Left cardiac atrium (tissue), 4 donors: ENCODE measurements at places on chromosomes 13 and 19.

DNA sequence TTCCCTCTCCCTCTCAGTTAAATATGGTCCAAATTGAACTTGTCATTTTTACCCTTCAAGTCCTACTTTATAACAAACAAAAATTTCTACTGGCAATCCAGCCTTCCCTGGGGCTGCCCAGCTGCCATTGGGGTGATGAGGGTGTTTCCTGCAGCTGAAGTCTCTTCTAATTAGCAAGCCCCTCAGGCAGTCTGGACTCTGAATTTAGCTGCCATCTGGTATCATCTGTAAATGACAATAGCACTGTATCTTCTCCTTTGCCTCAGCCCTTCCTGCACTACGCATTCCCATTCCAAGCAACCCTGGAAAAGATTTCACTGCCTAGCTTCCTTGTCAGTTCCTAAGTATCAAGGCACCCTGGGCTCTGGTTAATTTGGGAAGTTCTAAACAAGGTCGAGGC lies 331.1 kb upstream of the KLF12 start:
- no peak for DNase-seq

DNA sequence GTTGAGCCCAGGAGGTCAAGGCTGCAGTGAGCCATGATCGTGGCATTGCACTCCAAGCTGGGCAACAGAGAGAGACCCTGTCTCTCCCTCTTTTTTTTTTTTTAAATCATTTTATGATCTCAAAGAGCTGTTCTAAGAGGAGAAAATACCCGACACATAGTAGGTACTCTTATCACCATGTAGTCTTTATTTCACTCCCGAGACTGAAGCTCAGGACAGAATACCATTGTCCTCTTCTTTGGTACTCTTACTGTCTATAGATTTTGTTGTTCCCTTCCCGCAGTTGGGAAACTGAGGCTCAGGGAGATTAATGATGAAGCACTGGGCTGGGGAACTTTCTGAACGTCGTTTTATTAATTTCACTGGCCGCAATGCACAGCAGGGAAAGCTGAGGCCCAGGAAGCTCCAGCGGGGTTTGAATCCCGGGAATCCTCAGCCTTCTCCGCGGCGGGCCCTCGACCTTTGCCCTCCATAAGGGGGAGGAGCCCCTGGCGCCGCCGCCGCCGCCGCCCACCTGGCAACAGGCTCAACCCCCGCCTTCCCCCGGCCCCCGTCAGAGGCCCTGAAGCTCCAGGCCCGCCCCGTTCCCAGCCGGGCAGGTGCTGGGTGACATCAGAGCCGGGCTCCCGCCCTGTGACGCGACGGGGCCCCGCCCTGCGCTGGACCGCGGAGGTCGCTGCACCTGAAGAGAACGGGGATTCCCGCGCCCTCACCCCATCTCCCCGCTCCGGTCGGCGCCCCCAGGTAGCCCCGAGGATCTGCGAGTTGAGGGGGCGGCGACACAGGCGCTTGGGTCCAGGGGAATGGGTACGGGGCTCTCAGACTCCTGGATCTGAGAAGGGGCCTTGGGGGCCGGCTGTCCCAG lies 1.6 kb downstream of the MYH14 start:
- DNase-seq, result peak; percentile 66

GRCh38 chr13:92807353-92807752 lies 419.3 kb upstream of the GPC6 start:
- DNase-seq, result no peak

DNA sequence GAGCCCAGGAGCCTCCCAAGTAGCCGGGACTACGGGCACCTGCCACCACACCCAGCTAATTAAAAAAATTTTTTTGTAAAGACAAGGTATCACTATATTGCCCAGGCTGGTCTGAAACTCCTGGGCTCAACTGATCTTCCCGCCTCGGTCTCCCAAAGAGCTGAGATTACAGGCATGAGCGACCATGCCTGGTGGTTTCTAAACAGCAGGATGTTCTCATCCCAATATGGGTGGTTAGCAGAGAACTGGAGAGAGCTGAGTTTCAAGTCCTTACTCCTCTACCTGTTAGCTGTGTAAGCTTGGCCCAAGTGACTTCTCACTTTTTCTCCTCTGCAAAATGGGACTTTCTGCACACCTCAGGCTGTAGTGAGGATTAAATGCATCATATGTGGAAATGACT lies 8.0 kb downstream of the TMEM91 start:
- DNase-seq, result no peak

DNA sequence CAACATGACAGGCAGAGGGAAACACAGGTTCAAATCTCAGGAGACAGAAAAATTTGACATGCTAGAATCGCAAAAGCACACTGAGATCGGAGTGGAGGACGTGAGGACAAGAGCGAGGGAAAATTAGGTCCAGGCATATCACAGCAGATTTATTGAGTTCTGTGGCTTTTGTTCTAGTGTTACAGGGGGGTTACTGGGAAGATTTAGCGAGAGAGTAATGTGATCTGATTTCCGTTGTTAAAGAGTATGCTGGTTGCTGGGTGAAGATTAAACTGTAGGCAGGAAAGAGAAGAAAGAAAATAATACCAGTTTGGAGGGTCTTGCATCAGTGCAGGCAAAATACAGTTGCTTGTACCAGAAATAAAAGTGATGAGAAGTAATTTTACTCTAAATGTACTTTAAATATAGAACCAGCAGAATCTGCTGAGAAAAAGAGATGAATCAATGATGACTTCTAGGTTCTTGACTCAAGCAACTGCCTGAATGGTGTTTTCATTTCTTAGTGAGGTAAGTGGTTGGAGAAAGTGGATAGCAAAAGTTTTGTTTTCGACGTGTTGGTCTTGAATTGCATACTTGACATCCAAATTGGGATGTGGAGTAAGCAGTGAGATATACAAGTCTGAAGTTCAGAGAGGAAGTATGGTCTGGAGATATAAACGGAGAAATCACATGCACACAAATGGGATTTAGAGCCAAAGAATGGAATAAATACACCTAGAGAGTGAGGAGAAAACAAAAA lies 35.7 kb downstream of the UFM1 start:
- DNase-seq, result no peak

DNA sequence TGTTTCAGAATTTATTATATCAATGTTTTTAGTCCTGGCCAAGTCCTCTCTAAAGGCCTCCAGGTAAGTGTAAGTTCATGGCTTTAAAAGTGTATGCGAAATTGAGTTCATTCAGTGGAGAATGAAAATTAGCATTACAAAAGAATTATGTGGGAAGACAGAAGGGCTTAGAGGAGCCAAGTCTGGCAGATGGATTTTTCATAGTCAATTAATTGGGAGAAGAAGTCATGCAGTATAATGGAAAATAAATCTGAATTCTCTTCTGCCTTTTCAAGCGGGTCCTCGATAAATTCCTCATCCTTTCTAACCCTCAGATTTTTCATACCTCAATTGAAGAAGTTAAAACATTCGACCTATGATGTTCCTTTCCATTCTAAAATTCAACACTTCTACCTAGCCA lies 394.2 kb downstream of the ITGBL1 start:
- no peak for DNase-seq

- no peak for DNase-seq
These were observed 12.4 kb upstream of the TMEM255B start for GRCh38 chr13:113746671-113747070.

DNA sequence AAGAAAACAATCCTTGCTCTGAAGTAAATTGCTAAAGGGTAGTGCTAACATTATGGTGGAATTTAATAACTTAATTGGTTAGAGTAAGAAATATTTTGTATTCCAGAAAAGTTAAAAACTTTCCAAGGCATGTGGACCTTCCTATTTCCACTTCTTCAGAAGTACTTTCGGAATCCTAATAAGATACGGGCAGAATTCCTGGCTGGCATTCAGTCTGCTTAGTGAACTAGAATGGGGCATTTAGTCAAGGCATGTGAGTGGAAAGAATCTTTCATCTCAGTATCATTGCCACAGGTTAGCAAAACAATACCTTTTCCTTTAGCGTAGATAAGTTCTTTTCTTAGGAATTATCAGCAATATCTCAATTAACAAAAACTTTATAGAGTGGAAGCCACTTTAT lies 85.1 kb downstream of the TNFRSF19 start:
- no peak for DNase-seq

DNA sequence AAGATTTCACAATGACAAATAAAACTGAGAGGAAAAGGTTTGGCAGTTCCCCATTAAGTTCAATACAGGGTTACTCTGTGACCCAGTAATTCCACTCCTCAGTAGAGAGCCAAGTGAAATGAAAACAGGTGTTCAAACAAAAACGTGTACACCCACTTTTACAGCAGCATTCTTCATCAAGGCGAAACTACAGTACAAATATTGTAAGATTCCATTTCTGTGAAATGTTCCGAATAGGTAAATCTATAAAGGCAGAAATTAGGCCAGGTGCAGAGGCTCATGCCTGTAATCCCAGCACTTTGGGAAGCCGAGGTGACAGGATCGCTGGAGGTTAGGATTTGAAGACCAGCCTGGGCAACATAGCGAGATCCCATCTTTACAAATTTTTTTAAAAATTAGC lies 8.9 kb upstream of the GDF15 start:
- no peak for DNase-seq

GRCh38 chr13:38415233-38415632 lies 65.6 kb downstream of the UFM1 start:
- DNase-seq, result no peak

DNA sequence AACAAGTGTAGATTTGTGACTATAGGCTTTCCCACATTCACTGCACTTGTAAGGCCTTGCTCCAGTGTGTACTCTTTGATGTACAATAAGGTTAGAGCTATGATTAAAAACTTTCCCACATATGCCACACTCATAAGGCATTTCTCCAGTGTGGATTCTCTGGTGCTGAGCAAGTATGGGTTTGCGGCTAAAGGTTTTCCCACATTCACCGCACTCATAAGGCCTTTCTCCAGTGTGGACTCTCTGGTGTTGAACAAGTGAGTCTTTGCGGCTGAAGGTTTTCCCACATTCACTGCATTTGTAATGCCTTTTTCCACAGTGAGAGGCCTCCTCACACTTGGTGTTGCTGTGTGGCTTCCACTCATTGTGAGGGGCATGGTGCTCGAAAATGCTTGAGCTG lies 3.7 kb downstream of the ZNF772 start:
- DNase-seq, result no peak

- no peak for DNase-seq
These were observed 494.6 kb downstream of the MYO16 start for GRCh38 chr13:109123971-109124370.

GRCh38 chr13:75231235-75231634 lies 250.7 kb downstream of the TBC1D4 start:
- no peak for DNase-seq

GRCh38 chr19:35155441-35155840 lies 906 bp downstream of the FXYD5 start:
- DNase-seq, result no peak

DNA sequence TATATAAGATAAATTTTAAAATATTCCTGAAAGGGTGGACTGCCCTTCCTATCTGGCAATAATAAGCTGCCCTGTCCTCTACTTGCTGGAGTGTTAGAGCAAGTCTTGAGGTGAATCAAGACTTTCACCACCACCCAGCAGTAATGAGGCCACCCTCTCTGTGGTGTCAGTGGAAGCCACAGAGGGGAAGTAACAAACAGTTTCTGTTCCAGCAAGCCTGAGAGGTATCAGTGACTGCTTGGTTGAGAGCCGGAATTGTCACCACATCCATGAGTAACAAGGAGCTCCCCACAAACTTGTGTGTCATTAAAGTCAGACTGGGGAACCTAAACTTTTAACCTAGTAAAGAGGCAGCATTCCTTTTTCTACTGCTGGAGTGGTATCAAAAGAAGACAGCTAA lies 532.7 kb upstream of the SPRY2 start:
- no peak for DNase-seq

GRCh38 chr13:67950603-67951002 lies 720.5 kb upstream of the PCDH9 start:
- DNase-seq, result no peak

- DNase-seq, result no peak
These were observed 1.1 kb downstream of the SYT3 start for GRCh38 chr19:50638600-50638999.

DNA sequence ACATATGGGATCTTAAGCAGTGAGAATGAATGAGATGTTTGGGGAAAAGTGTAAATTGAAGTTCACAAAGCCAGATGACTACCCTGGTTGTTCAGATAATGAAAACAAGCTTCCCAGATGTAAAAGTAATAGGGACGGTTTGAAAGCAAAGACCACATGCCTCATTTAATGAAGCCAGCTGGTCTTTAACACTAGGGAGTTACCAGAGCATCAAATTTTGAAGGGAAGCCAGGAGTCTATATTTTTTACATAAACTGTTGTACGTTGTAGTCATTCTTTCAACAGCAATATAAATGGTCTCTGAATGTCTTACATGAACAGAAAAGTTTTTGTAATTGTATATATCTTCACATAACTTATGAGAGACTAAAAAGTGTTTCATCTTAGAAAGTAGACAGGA lies 2604.5 kb upstream of the PCDH20 start:
- no peak for DNase-seq

DNA sequence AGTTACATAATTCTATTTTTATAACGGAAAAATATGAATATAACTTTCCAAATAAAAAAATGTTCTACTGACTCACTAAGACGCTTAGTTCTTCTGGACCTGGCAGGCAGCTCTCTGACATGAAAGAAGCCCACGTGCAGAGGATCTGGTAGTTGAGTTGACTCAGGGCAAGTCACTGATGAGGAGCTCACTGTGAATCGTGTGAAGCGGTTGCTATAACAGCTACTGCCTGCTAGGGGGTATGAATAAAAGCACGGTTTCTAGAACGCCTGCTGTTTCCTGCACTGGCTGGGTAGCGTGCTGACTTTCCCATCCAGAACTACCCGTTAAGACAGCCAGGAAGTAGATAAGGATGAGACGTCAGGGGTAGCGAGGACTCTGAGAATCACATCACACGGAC lies 54.7 kb upstream of the WASF3 start:
- DNase-seq, result peak; percentile 50

DNA sequence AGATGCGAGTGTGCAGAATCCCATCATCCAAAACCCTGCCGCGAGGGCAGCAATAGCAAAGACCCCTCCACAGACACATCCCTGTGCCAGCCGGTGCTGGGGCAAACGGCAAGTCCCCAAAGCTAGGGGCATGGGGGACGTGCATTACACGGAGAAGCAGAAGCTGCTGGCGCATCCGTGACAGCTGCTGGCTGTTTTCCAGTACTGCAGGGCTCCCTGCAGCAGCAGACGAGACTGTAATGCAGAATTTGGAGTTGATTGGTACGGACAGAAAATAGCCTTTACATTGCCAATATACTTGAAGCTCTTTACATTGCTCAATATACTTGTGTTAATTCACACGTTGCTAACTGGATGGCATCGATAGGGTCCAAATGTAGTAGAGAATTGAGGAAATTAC lies 77.2 kb upstream of the TMTC4 start:
- DNase-seq, result no peak
